ENCODE measurements at places on chromosomes 4 and X. TPM values are rescaled to one million over a fixed set of nuclear protein-coding genes. Genes with fewer than 3 reads are reported as not detected.

Gene NOA1
- total RNA-seq = 24.9 TPM

Gene SPACA5B
- total RNA-seq = not detected

Gene PLAC8
- total RNA-seq = 72.3 TPM

Gene EDNRA
- total RNA-seq = not detected

Gene CLDN2
- not detected for total RNA-seq

Gene NUDT11
- total RNA-seq = 2.4 TPM

Gene MTNR1A
- not detected for total RNA-seq

Gene CTAG1A
- total RNA-seq = not detected

Gene KLHL8
- 10.3 TPM for total RNA-seq

Gene PTCHD1
- not detected for total RNA-seq

Gene CENPVL1
- not detected for total RNA-seq

Gene GSX2
- total RNA-seq = not detected

Gene ZNF711
- total RNA-seq = 0.90 TPM

Gene ADGRG2
- not detected for total RNA-seq

Gene TBX22
- total RNA-seq = not detected

Gene DOK7
- not detected for total RNA-seq

Gene GAGE12H
- not detected for total RNA-seq

Gene FAM241A
- 3.5 TPM for total RNA-seq

Gene GAGE12C
- total RNA-seq = not detected
